ENCODE measurements at places on chromosomes 12 and 14.

- no peak for DNase-seq
These were observed 129.3 kb downstream of the ZFP36L1 start for GRCh38 chr14:68663385-68664076.

- DNase-seq = no peak
These were observed 107.6 kb downstream of the C12orf50 start for GRCh38 chr12:87921621-87922020.

DNA sequence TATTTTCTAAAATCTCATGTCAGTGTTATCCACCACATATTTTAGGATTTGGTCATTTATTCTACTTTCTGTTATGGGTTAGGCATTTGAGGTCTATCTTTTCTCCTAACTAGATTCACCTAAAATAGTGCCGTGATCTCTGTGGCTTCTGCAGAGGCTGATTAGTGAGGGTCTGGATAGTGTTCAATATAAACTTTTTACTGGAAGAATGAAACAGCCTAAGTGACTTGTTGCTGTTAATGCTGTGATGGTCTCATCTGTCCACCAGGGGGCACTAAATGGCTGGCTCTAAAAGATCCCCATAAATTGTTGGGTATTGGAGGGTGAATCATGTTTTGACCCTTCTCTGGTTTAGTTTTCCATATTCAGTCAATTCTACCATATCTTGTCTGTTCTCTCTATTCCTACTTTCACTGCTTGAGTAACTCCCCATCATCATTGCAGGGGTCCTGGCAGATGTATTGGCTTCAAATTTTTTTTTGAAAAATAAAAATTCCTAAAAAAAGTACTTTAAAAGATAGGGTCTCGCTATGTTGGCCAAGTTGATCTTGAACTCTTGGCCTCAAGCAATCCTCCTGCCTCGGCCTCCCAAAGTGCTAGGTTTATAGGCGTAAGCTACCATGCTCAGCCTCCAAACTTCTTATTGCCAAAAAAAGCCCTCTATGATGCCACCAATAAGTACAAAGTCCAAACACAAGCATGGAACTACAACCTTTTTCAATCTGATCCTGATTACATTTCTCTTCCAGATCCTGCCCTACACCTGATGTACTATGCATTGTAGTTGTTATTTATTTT lies 6.9 kb downstream of the PABPN1 start:
- DNase-seq = peak; percentile 54

- no peak for DNase-seq
These were observed 3.0 kb downstream of the GALNT6 start for GRCh38 chr12:51388069-51388799.

- DNase-seq = no peak
These were observed 257.0 kb downstream of the DPF3 start for GRCh38 chr14:72636871-72637270.

DNA sequence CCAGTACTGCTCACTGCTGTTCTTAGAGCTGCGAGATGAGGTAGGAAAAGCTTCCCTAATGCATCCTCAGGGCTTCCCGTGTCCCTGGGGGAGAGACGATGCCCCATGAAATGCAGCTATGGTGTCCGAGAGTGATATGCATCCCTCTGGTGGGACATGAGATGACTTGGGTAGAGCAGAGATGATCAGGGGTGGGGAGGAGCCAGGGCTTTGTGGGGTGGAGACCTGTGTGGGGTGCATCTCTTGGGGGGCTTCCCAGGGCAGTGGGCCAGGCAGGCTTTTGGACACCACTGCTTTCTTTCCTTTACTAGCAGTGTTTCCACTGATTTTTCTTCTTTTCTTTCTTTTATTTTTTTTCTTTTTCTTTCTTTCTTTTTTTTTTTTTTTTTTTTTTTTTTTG lies 147.3 kb downstream of the ADGRD1 start:
- DNase-seq = no peak

DNA sequence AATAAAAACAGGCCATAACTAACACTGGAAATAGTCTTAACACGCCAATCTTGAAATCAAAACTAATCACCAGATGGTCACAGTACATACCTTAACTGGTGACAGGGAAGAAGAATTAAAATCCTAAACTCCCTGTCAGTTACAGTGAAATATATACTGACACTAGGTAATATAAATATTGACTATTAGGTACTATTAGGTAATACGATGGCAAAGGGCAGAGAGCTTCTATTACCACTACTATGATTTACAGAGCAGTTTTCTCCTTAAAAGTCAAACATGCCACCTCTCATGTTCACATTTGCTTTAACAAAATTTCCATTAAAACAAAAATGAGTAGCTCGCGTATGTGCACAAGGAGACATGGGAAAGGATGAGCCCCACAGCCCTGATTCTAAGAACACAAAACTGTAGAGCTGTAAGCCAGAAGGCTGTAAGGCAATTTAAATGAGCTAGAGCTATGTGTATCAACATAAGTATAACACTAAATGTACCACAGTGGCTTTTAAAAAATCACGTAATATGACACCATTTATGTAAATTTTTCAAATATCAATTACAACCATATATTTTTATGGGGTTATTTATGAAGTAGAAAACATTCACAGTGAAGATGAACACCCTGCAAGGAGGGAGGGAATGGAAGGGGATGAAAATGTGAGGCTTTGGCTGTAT lies 19.1 kb downstream of the SETD3 start:
- no peak for DNase-seq

GRCh38 chr12:53561590-53561953 lies 54.3 kb upstream of the NPFF start:
- DNase-seq = no peak

DNA sequence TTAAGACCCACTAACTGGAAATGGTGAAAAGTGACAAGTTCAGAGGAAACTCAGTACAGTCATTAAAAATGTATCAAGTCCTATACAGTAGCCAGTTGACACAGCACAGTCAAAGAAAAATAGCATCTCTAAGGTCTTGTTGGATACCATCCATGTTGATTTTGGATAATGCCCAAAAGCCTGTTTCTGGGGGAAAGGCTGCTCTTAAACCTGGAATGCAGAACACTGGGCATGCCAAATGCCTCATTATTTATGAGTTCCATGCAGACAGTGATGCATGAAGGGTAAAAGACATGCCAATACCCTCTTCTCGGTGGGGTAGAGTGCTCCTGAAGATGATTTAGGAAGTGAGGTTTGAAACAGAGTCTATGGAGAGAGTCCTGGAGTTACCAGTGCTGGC lies 29.6 kb downstream of the KCNK13 start:
- DNase-seq = no peak

DNA sequence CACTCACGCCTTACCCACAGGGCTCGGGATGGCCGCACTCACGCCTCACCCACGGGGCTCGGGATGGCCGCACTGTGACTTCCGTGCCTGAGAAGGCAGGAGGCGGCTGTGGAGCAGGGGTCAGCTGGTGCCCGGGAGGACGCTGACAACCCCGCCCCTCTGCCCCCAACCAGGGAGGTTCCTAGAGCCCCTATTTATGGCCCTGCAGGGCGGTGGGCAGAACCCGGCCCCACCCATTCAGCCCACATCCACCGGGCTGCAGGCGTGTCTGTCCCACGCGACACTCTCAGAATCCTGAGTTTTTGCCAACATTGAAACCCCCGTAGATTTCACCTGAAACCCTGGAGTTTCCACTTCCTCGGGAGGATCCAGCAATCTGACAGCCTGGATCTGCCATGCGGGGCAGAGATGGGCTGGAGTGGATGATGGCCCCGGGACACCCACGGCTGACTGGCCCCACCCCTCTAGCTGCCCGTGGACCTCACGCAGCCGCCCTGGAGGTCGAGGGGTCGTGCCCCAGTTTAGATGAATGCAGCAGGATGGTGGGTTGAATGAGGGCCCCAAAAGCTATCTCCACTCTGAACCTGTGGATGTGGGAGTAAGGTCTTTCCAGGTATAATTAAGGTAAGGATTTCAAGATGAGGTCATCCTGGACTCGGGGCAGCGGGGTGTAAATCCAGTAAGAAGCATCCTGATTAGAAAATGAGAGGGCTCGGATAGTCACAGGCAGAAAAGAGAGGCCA lies 20.4 kb downstream of the GALNT9 start:
- no peak for DNase-seq

Data from heart left ventricle (tissue), 16 donors.